ENCODE measurements at places on chromosomes 11 and 22. TPM values are rescaled to one million over a fixed set of nuclear protein-coding genes. Genes with fewer than 3 reads are reported as not detected.

GDPD4 gene
- total RNA-seq = not detected

FGF19 gene
- total RNA-seq = not detected

SLC5A4 gene
- total RNA-seq = 0.70 TPM

SEC14L2 gene
- total RNA-seq = 4.9 TPM

GRCh38 chr11:91707652-91708482 lies 516.8 kb upstream of the FAT3 start:
- no peak for DNase-seq

- DNase-seq = no peak
Observed at GRCh38 chr22:44892803-44893730, 116.7 kb downstream of the PHF21B start.

GRCh38 chr22:23833911-23834317 lies 4.9 kb downstream of the DERL3 start:
- DNase-seq = peak; percentile 13

GRCh38 chr11:128701086-128701485 lies 7.2 kb downstream of the FLI1 start:
- no peak for DNase-seq
